A673 (cell line): ENCODE measurements at places on chromosomes 5 and 9.

- H3K27me3 ChIP-seq, result no peaks in the 10 kb centered on the region
- DNase-seq, result no peak
- H3K36me3 ChIP-seq, result no peaks in the 10 kb centered on the region
- no peaks in the 10 kb centered on the region for H3K4me1 ChIP-seq
These were observed 57.3 kb downstream of the MED10 start for GRCh38 chr5:6321078-6321477.

- peak; percentile 27 for DNase-seq
- peaks cover 4% of the 10 kb centered on the region for H3K27me3 ChIP-seq
- no peak overlapping the region for H3K27ac ChIP-seq
- H3K36me3 ChIP-seq, result no peaks in the 10 kb centered on the region
- no peak overlapping the region for H3K4me3 ChIP-seq
These were observed 166.3 kb downstream of the ATP10B start for GRCh38 chr5:160685695-160686094.

GRCh38 chr5:175921061-175921730, 46.9 kb downstream of the THOC3 start:
- no peaks in the 10 kb centered on the region for H3K27me3 ChIP-seq
- no peak overlapping the region for H3K27ac ChIP-seq
- no peak overlapping the region for H3K4me3 ChIP-seq
- no peaks in the 10 kb centered on the region for H3K4me1 ChIP-seq
- no peaks in the 10 kb centered on the region for H3K36me3 ChIP-seq

- no peak for DNase-seq
- H3K27ac ChIP-seq, result no peak overlapping the region
- H3K4me1 ChIP-seq, result no peaks in the 10 kb centered on the region
- H3K4me3 ChIP-seq, result no peak overlapping the region
- H3K27me3 ChIP-seq, result peaks cover 37% of the 10 kb centered on the region
These were observed 140.5 kb upstream of the PITX1 start for GRCh38 chr5:135174315-135175096.

GRCh38 chr5:140575309-140575708, 10.7 kb downstream of the SLC35A4 start:
- no peaks in the 10 kb centered on the region for H3K36me3 ChIP-seq

DNA sequence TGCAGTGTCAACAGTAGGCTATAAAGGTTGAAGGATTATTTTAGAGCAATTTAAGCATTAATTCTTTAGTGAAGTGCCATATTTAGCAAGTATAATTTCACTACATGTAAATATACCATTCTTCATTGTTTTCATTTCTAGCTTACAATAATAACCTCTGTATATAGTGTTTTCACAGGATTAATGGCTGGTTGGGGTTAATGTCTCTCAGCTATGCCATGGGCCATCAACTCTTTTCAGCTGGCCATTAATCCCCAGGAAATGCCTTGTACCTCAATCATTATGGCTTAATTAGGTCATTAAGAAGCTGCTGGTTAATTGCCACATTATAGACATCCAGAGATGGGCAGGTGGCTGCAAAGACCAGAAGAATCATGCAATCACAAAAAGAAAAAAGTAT, 715.1 kb downstream of the MAT2B start:
- H3K27me3 ChIP-seq, result peaks cover 5% of the 10 kb centered on the region
- H3K27ac ChIP-seq, result no peak overlapping the region
- DNase-seq, result no peak
- H3K36me3 ChIP-seq, result no peaks in the 10 kb centered on the region

GRCh38 chr5:53180538-53180937, 71.0 kb upstream of the MOCS2 start:
- H3K27ac ChIP-seq, result no peak overlapping the region
- no peak overlapping the region for H3K4me3 ChIP-seq
- H3K27me3 ChIP-seq, result no peaks in the 10 kb centered on the region
- H3K36me3 ChIP-seq, result no peaks in the 10 kb centered on the region

DNA sequence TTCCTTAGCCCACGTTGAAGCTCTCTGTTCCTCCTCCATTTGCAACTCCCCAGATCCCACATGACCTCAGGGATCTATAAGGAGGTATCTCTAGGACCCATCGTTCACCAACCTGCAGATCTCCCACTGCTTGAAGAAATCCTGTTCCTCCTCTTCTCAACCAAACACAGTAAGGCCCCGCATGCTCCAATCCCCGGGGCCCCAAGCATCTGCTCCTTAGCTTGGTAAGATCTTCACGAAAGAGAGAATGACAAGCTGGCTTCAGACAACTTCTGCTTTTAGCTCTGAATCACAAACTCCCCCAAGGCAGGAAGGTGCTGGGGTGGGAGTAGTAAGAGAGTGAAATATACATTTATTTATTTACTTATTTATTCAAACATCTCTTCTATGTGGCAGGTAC, 33.0 kb upstream of the ARHGAP26 start:
- no peak overlapping the region for H3K4me3 ChIP-seq
- H3K27ac ChIP-seq, result no peak overlapping the region
- peaks cover 20% of the 10 kb centered on the region for H3K4me1 ChIP-seq
- no peaks in the 10 kb centered on the region for H3K36me3 ChIP-seq

- no peak overlapping the region for H3K27ac ChIP-seq
- H3K4me1 ChIP-seq, result no peaks in the 10 kb centered on the region
- DNase-seq, result no peak
- no peaks in the 10 kb centered on the region for H3K27me3 ChIP-seq
These were observed 70.1 kb upstream of the CCDC180 start for GRCh38 chr9:97237311-97237786.

- H3K27me3 ChIP-seq, result peaks cover 76% of the 10 kb centered on the region
- H3K36me3 ChIP-seq, result no peaks in the 10 kb centered on the region
These were observed 187.8 kb downstream of the MEF2C start for GRCh38 chr5:88695232-88695631.

GRCh38 chr5:142316051-142316450, 8.8 kb downstream of the SPRY4 start:
- peak; percentile 98 for DNase-seq
- peak overlapping the region; percentile 65 for H3K27ac ChIP-seq
- H3K4me3 ChIP-seq, result peak overlapping the region; percentile 18
- H3K4me1 ChIP-seq, result peaks cover 78% of the 10 kb centered on the region

DNA sequence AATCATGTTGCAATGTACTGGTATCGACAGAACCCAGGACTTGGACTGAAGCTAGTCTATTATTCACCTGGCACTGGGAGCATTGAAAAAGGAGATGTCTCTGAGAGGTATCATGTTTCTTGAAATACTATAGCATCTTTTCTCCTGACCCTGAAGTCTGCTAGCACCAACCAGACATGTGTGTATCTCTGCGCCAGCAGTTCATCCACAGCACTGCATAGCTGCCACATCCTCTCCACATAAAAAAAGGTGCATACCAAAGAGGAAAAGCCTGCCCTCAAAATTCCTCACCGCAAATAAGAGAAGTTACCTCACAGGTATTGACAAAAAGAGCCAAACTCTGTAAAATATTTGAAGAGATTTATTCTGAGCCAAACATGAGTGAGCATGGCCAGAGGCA, 99.5 kb upstream of the PRSS3 start:
- H3K27ac ChIP-seq, result no peak overlapping the region
- no peaks in the 10 kb centered on the region for H3K4me1 ChIP-seq
- H3K36me3 ChIP-seq, result no peaks in the 10 kb centered on the region
- DNase-seq, result no peak
- no peak overlapping the region for H3K4me3 ChIP-seq

DNA sequence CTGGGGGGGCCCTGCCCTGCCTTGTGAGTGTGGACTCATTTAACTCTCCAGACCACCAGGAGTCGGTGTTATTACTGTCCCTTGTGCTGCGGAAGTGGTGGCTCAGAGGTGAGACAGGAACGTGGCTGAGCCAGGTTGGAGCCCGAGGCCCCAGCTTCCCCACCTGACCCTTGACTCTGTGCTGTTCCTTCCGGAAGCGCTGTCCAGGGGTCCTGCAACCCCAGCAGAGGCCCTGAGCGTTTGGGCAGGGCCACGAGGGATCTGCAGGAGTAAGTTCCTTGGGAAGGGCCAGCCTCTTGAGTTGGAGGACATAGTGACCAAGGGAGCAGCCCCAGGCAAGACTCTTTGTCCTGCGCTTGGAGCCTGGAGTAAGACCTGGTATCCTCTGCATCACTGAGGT, 99.6 kb downstream of the RXRA start:
- H3K27me3 ChIP-seq, result no peaks in the 10 kb centered on the region
- no peak overlapping the region for H3K27ac ChIP-seq
- peaks cover 7% of the 10 kb centered on the region for H3K36me3 ChIP-seq
- H3K4me3 ChIP-seq, result no peak overlapping the region

DNA sequence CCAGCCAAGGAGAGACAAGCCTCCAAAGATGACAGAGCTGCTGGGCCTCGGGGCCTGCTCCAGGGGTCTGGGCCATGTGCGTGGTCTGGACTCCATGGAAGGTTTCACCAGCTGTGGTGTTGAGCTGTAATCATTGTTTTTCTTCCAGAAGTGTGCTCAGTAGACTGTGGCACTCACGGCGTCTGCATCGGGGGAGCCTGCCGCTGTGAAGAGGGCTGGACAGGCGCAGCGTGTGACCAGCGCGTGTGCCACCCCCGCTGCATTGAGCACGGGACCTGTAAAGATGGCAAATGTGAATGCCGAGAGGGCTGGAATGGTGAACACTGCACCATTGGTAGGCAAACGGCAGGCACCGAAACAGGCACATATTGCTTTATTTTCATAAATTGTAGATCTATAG, 164.8 kb upstream of the WWC1 start:
- DNase-seq, result no peak
- H3K27ac ChIP-seq, result no peak overlapping the region
- peaks cover 12% of the 10 kb centered on the region for H3K4me1 ChIP-seq
- peaks cover 3% of the 10 kb centered on the region for H3K36me3 ChIP-seq

- no peak overlapping the region for H3K4me3 ChIP-seq
- peaks cover 56% of the 10 kb centered on the region for H3K27me3 ChIP-seq
- no peaks in the 10 kb centered on the region for H3K36me3 ChIP-seq
- H3K27ac ChIP-seq, result no peak overlapping the region
- DNase-seq, result peak; percentile 32
These were observed 77.2 kb upstream of the NEK6 start for GRCh38 chr9:124180557-124180956.

DNA sequence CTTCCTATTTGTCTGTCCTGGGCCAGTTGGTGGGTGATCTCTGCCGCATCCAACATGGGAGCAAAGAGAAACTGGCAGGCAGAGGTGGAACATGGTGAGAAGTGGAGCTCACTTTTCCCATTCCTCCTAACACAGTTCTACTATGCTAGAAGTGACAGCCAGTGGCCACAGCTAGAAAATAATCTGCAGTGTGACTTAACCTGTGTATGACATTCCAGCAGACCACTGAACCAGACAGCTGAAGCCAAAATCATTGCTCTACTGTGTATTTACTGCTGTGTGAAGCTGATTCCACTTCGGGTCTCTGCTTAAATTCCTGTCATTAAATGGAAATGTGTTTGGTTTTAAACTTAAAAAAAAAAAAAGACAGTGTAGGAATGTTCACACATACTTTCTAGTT, 523.0 kb downstream of the MTRR start:
- no peak overlapping the region for H3K27ac ChIP-seq
- no peak overlapping the region for H3K4me3 ChIP-seq
- DNase-seq, result no peak
- no peaks in the 10 kb centered on the region for H3K4me1 ChIP-seq
- no peaks in the 10 kb centered on the region for H3K36me3 ChIP-seq
- no peaks in the 10 kb centered on the region for H3K27me3 ChIP-seq

DNA sequence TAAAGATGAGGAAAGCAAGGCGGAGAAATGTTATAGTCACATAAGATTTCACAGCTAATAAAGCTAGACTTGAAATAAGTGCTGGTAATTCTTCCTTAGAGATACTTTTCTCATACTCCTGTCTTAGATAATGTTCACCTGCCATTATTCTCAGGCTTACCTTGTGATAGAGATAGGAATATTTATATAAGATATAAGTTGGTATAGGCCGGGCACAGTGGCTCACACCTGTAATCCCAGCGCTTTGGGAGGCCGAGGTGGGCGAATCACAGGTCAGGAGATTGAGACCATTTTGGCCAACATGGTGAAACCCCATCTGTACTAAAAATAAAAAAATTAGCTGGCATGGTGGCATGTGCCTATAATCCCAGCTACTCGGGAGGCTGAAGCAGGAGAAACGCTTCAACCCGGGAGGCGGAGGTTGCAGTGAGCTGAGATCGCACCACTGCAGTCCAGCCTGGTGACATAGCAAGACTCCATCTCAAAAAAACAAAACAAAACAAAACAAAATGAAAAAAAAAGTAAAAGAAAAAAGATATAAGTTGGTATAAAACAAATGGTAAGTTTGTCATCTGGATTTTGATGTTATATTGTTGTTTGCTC, 1918.4 kb downstream of the MAT2B start:
- H3K4me3 ChIP-seq, result no peak overlapping the region
- H3K4me1 ChIP-seq, result no peaks in the 10 kb centered on the region
- H3K27me3 ChIP-seq, result peaks cover 14% of the 10 kb centered on the region
- no peak overlapping the region for H3K27ac ChIP-seq
- DNase-seq, result no peak
- H3K36me3 ChIP-seq, result no peaks in the 10 kb centered on the region

GRCh38 chr5:154873791-154874331, 15.4 kb downstream of the CNOT8 start:
- DNase-seq, result no peak
- no peak overlapping the region for H3K27ac ChIP-seq
- peaks cover 63% of the 10 kb centered on the region for H3K36me3 ChIP-seq

GRCh38 chr5:17365811-17366138, 132.3 kb upstream of the TAF11L2 start:
- no peak overlapping the region for H3K27ac ChIP-seq
- H3K36me3 ChIP-seq, result no peaks in the 10 kb centered on the region
- no peaks in the 10 kb centered on the region for H3K27me3 ChIP-seq
- H3K4me1 ChIP-seq, result peaks cover 12% of the 10 kb centered on the region
- H3K4me3 ChIP-seq, result no peak overlapping the region
- DNase-seq, result no peak

GRCh38 chr5:1095990-1096363, 15.9 kb downstream of the SLC12A7 start:
- no peak overlapping the region for H3K27ac ChIP-seq
- DNase-seq, result no peak
- H3K4me3 ChIP-seq, result no peak overlapping the region
- H3K4me1 ChIP-seq, result peaks cover 4% of the 10 kb centered on the region

DNA sequence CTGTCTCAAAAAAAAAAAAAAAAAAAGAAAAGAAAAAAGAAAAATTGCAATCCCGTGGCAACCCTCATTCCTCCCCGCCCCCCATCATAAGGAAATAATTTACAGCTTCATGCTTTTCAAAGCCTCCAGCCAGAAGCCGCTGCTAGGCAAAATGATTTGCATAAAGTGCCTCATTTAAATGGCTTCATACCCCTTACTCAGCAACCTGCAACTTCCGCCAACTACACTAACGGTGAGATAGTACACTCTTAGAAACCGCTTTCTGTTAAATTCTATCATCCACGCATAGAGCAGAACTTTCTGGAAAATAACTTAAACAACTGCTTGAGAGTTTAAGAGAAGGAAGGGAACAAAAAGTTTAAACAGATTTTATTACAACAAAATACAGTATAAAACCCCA, 17.8 kb downstream of the SERINC5 start:
- H3K4me3 ChIP-seq, result no peak overlapping the region
- H3K27me3 ChIP-seq, result no peaks in the 10 kb centered on the region
- peaks cover 6% of the 10 kb centered on the region for H3K36me3 ChIP-seq
- peak overlapping the region; percentile 41 for H3K27ac ChIP-seq

DNA sequence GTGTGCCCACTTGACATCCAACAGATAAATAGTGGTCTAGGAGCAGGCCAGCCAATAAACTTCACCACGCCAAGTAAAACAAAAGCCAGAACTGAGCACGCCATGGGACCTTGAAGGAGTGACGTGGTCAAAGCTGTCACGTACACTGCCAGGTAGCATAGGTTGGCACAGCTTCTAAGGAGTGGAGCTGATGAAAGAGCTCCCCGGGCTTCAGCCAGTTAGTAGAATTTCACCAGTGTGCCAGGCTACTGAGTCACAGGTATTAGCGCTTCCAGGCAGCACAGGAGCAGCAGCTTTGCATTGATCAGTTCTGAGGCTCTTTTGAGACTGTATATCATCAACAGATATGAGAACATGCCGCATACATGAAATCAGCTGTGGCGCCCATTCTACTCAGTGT, 19.4 kb downstream of the VLDLR start:
- no peak overlapping the region for H3K27ac ChIP-seq
- no peaks in the 10 kb centered on the region for H3K4me1 ChIP-seq
- DNase-seq, result no peak
- no peaks in the 10 kb centered on the region for H3K27me3 ChIP-seq
